ENCODE measurements at places on chromosomes 1 and 21. TPM values are rescaled to one million over a fixed set of nuclear protein-coding genes. Genes with fewer than 3 reads are reported as not detected.

The SLC22A15 gene
- total RNA-seq, result not detected

The EFNA4 gene
- total RNA-seq, result 17.4 TPM

The LCE1C gene
- not detected for total RNA-seq

The PEX14 gene
- 12.4 TPM for total RNA-seq

The MROH7 gene
- total RNA-seq, result 0.13 TPM

The AHCTF1 gene
- 22.9 TPM for total RNA-seq

The GPATCH2 gene
- total RNA-seq, result 10.1 TPM

The GNAI3 gene
- 14.9 TPM for total RNA-seq

The FMN2 gene
- not detected for total RNA-seq

The FOXE3 gene
- total RNA-seq, result not detected

The CDC73 gene
- 13.0 TPM for total RNA-seq

The TFF2 gene
- total RNA-seq, result not detected

The PRAMEF4 gene
- total RNA-seq, result not detected

The COL16A1 gene
- 0.51 TPM for total RNA-seq

The MROH9 gene
- total RNA-seq, result not detected

The CA14 gene
- total RNA-seq, result not detected

The SIKE1 gene
- total RNA-seq, result 38.3 TPM

The HTR6 gene
- total RNA-seq, result 0.13 TPM

GRCh38 chr1:35718492-35719336, at the start of gene C1orf216:
Gene C1orf216, minus strand, starts transcription at chr1:35718884. Its CDS starts 2,563 bp downstream, at chr1:35716321.
- peak; percentile 79 for DNase-seq

DNA sequence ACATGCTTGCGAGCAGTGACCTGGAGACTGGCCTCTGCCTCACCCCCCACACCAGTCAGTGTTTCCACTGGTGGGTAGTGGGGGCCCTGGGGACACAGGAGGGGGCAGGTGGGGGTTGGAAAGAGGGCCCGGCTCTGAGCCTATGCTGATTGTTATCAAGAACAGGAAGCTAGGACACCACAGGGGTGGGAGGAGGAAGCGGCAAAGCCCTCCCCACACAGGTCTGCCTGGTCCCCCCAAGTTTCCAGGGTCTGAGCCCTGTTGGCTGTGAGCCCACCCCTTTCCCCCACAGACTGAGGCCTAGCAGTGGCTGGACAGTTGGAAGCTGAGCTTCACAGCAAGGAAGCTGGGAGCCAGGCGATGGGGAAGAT, 1.6 kb upstream of the PTPN7 start:
- DNase-seq, result no peak

GRCh38 chr1:9233241-9233941, 1.2 kb upstream of the H6PD start:
- peak; percentile 66 for DNase-seq

GRCh38 chr1:89528382-89528780, 3.8 kb downstream of the LRRC8B start:
- no peak for DNase-seq

- no peak for DNase-seq
Measured at GRCh38 chr1:237884237-237884636, 6.5 kb downstream of the ZP4 start.

DNA sequence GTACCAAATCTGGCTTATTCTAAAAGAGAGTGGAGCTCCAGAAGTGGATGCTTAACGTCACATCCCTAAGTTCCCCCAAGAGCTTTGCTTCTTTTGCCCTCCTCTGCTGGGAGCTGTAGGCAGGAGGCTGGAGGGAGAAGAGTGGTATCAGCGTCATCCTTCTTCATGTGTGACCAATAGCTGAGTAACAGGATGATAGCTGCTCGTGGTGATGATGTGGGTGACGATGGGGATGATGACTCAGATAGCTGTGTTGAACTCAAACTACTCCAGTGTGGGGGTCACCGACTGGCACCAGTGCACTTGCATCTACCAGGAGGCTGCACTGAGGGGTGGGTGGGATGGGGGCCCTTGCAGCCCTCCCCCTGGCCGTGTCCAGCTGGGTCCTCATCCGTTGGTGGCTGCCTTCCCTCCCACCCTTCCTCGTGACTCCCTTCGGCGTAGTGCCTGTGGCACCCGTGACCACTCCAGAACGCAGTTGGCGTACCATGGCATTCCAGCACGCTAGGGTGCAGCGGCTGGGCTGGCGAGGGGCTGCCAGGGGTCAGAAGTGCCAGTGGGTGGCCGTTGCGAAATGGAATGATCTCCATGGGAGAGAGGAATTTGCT, 1.1 kb downstream of the IGFN1 start:
- peak; percentile 17 for DNase-seq

DNA sequence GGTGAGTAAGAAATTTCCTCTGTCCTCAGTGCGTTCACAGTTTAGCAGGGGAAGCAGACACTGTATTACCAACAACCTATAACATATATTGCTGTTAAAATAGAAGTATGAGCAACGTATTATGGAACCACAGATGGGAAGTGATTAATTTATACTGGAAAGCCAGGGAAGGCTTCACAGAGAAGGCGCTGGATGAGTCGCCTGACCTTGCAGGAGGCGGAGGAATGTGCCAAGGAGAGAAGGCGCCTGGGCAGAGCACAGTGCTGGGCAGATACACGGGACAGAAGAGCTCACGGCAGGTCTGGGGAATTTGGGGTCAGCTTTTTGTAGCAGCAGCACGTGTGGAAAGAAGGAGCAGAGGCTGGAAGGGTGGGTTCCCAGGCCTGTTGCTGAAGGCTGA, 116.3 kb downstream of the DHRS3 start:
- DNase-seq, result peak; percentile 54

- DNase-seq, result no peak
Measured at GRCh38 chr1:54597455-54598030, 25.8 kb downstream of the FAM151A start.

DNA sequence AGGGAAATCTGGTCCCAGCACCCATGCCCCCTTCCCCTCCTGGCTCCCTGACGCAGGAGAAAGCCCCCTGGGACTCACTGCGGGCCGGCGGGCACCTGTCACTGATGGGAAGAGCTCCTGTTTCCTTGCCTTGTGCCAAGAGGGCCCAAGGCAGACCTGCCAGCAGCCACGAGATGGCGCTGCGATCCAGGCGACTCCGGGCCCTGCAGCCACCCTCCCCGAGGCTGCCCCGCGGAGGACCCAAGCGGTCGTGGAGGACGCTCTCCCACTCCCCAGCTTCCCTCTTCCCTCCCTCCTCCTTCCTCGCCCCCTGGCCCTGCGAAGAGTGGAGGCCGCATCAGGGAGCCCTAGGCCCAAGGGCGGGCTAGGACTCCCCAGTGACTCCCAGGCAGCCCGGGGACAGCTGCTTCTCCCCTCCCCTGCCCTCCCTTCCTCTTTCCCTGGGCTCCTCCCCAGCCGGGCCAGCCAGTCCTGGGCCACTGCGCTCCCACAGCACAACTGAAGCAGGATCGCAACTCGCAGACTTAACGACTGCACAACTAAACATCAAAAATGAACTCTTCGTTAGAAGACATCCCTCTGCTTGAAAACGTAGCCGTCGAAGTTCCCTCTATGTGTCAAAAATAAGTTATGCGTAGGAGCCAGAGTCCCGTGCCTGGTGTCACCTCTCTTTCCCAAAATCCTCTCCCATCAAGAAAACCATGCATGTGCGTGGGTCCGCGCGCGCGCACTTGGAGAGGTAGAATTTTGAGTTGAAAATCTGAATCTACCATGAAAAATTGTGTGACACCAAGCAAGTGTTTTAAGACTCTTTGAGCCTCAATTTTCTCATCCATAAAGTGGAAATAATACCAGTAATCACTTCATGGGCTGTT, 34.2 kb downstream of the BATF3 start:
- peak; percentile 69 for DNase-seq

DNA sequence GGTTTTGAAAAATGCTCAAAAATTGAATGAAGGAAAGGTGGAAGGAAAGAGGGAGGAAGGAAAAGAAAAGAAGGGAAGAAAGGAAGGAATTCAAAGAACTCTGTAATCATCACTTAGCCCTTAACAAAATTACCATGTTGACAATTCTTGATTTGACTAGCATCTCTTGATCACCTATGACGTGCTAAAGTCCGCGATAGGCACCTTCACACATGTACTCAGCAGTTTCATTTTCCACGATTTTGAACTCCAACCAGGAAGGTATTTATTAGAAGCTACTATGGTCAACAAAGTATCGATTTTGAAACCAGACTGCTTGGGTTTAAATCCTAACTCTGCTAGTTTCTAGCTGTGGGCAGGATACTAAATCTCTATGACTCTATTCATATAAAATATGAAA, 146.9 kb downstream of the DAB1 start:
- DNase-seq, result no peak

DNA sequence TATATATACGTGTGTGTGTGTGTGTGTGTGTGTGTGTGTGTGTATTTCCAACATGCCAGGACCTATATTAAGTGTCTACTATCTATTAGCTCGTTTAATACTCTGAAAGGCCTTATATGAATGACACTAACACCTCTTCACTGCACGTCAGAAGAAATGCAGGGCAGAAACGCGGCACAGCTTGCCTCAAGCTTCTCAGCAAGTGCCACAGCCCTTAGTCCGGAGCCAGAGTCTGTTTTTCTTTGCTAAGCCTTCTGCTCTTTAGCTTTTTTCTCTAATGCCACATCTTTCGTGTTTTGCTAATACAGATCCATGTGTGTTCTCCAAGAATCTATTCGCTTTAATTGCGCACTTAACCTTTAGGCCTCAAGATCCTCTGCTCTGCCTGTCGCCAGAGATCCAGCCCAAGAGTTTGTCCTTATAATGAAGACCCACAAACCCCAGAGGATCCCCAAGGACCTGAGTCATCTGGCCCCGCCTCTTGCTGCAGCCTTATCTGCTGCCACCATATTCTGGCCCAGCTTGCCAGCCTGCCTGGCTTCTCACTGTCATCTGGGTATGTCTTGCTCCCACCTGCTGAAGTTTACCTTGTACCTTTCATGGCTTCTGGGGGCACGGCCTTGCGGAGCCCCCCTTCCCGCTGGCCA, 2.0 kb upstream of the TRIM58 start:
- DNase-seq, result no peak

DNA sequence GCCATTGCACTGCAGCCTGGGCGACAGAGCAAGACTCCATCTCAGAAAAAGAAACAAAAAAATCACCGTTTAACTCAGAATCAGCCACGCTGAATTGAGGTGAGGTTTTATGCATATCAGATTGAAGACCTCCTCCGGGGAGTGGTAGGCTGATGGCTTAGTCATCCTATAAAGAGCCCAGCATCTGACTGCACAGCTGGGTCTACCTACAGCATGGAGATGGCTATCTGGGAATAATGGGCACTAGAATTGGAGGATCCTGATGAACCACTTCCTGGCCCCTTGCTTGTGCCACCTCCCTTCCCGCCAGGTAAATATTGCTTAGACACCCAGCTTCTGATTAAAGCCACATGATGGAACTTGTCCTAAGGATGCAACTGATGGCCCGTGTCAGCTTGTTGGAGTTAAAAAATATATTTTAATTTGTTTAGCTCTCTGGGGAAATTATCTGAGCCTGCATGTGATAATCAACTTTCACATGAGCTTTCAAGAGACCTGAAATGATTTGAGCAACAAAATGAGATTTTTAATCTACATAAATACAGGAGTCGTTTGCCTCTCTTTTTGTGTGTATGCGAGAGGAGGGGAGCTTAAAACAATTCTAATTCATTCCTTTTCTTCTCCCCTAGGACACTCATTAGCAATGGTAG, 157.2 kb downstream of the KIF26B start:
- no peak for DNase-seq

DNA sequence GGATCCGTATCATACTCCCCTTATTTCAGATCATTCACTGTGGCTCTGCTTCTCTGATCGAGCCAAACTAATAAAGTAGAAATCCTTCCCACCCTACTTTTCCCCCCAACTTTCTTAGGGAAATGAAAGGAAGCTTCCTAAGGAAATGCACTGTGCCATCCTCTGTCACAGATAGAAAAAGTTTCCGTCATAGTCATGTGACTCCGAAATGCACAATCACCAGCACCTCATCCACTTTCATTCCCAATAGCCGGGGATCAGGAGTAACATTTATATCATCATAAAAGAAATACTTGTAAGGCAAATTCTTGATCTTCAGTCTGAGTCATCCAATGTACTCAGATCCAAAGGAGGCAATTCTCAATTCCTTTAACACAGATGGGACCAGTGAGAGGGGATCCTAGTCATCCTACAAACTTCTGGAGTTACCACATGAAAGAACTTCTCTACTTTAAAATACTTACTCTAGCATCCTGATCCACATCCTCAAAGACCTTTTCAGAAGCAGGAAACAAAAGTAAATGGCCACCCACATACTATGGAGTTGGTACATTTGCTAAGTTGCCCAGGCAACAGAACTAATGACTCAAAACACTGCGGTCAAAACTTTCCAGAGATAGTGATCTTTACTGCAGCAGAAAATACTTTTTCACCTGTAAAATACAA, 97.8 kb upstream of the ZC3H11B start:
- no peak for DNase-seq

- DNase-seq, result no peak
Measured at GRCh38 chr1:84525779-84526178, 19.4 kb upstream of the GNG5 start.

DNA sequence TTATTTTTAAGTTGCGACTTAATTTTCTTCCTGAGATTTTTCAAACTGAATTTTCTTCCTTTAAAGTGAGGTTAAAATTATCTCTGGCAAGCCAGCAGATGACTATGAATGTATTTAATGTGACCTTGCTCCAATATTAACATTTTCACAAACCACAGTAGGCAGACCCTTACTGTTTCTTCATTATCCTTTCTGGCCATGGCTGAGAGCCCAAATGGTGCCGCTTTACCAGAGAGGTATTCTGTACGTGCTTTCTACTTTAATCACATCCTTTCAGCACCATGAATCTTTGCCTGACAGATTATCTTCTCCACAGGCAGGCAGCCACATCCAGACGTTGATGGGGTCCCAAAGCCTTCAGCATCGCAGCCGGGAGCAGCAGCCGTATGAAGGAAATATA, 129.6 kb downstream of the LRRC40 start:
- no peak for DNase-seq
